Activated CD4-positive, alpha-beta T cell treated with anti-CD3 and anti-CD28 coated beads, Interleukin-2, amount 10 ng/mL, durations not matched to agents 7 days and 5 days (primary cell): ENCODE measurements at places on chromosomes 3 and 15. TPM values are rescaled to one million over a fixed set of nuclear protein-coding genes. Genes with fewer than 3 reads are reported as not detected.
A peak's percentile ranks its signal among the peaks of the same experiment; 100 is the strongest.

- no peaks in the 10 kb centered on the region for H3K36me3 ChIP-seq
- H3K27ac ChIP-seq: no peak overlapping the region
- H3K27me3 ChIP-seq: peaks cover 12% of the 10 kb centered on the region
- no peak overlapping the region for H3K4me3 ChIP-seq
- H3K4me1 ChIP-seq: no peaks in the 10 kb centered on the region
- DNase-seq: no peak
Observed at GRCh38 chr3:70621451-70621850, 309.0 kb upstream of the MDFIC2 start.

GRCh38 chr3:151230646-151231045, 27.6 kb upstream of the GPR171 start:
- H3K27ac ChIP-seq: peak overlapping the region; percentile 9
- H3K4me3 ChIP-seq: no peak overlapping the region
- H3K4me1 ChIP-seq: peaks cover 48% of the 10 kb centered on the region
- no peaks in the 10 kb centered on the region for H3K27me3 ChIP-seq
- no peaks in the 10 kb centered on the region for H3K36me3 ChIP-seq
- DNase-seq: peak; percentile 21

COL6A5 gene
- not detected for total RNA-seq

DNA sequence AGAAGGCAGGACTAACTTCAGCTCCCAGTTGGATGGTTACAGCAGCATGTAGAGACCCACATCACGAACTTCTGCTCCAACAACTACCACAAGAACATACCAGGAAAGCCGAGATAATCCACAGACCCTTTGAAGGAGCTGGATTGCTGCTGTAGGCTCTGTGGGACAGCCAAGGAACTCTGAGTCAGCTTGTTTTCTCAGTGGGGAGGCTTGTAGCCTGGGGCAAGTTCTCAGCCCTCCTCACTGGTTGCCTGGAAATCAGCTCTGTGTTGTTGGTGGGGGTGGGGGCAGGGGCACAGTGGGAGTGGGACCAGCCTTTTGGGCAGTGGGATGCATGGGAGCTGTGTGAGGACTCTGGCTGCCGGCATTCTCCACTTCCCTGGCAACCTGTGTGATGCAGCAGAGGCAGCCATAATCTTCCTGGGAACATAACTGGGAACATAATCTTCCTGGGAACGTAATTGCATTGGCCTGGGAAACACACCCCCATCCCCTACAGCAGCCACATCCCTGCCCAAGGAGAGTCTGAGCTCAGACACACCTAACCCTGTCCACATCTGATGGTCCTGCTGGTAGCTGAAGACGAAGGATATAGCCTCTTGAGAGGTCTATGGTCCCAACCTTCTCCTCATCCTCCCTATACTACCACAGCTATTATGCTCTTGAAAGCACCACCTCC, 153.1 kb downstream of the PEAK1 start:
- no peak overlapping the region for H3K4me3 ChIP-seq
- H3K4me1 ChIP-seq: no peaks in the 10 kb centered on the region
- H3K36me3 ChIP-seq: peaks cover 14% of the 10 kb centered on the region
- no peak overlapping the region for H3K27ac ChIP-seq
- DNase-seq: no peak

SLC12A8 gene
- total RNA-seq: 0.10 TPM

PLSCR5 gene
- not detected for total RNA-seq

- no peaks in the 10 kb centered on the region for H3K27me3 ChIP-seq
- H3K4me1 ChIP-seq: peaks cover 2% of the 10 kb centered on the region
- DNase-seq: no peak
- no peak overlapping the region for H3K4me3 ChIP-seq
Observed at GRCh38 chr3:129352045-129352444, 73.4 kb downstream of the HMCES start.

DNA sequence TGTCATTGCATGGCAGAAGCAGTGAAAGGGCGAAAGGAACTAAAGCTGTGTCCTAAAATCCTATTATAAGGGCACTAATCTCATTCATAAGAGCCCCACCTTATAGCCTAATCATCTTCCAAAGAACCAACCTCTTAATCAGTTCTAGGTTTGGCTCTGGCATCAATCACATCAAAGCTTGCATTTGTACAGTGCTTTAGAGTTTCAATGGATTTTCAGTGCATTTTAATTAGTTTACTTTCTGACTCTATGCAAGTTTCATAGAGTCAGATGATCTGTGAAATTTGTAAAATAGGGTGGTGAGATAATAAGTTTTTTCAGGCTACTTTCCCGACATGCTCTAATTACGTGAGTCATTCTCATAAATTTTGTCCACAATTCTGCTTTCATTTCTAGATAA, 341.1 kb downstream of the DIPK2A start:
- DNase-seq: no peak
- H3K27ac ChIP-seq: no peak overlapping the region
- no peaks in the 10 kb centered on the region for H3K36me3 ChIP-seq
- H3K4me3 ChIP-seq: no peak overlapping the region
- H3K4me1 ChIP-seq: no peaks in the 10 kb centered on the region

DNA sequence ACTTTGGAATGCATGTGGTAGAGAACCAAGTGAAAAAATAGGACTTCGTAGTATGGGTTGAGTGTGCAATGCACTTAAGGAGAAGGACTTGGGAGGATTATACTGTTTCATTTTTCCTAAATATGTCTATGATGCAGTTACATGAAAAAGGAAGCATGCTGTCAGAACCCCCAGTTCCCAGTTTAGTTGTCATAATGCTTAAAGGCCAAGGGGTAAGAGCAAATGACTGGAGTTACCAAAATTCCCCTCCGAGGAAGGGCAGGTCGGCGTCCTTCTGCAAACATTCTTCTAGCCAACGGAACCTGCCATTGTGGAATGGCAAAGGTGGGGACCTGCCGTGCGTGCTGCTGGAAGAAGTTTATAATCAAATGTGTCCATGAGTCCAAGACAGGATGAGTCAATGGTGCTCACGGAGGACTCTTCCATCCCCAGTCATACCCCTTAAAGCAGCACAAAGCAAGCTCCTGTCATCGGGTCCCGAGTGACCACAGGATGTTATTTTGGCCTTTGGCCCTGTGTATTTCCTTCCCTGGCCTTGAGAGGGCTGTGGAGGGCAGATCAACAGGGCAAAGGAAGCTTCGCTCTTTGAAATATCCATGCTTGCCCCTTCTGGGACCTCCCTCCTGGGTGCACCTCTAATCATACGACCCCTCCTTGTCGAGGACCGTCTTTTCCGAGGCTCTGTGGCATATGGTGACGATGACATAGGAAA, 93.2 kb downstream of the SLCO3A1 start:
- H3K27ac ChIP-seq: no peak overlapping the region
- H3K4me1 ChIP-seq: peaks cover 44% of the 10 kb centered on the region
- H3K4me3 ChIP-seq: no peak overlapping the region
- peaks cover 1% of the 10 kb centered on the region for H3K36me3 ChIP-seq
- H3K27me3 ChIP-seq: no peaks in the 10 kb centered on the region
- no peak for DNase-seq

DNA sequence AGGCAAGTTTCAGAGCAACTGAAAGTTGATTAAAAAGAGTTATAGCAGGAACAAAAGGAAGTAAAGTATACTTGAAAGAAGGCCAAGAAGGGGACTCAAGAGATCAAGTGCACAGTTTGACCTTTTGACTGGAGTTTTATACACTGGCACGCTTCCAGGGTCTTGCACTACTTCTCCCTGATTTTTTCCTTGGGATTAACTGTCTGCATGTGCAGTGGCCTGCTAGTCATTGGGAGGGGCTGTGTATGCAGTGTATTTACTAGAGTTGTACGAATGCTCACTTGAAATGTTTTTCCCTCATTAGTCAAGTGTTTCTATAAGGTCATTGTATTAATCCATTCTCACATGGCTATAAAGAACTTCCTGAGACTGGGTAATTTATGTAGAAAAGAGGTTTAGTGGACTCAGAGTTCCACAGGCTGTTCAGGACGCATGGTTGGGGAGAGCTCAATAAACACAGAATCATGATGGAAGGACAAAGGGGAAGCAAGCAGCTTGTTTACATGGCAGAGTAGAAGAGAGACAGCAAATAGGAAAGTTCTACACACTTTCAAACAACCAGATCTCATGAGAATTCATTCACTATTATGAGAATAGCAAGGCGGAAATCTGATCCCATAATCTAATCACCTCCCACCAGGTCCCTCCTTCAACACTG, 571.8 kb downstream of the ZPLD1 start:
- no peak for DNase-seq
- no peaks in the 10 kb centered on the region for H3K27me3 ChIP-seq
- no peak overlapping the region for H3K4me3 ChIP-seq
- no peaks in the 10 kb centered on the region for H3K36me3 ChIP-seq
- no peak overlapping the region for H3K27ac ChIP-seq
- H3K4me1 ChIP-seq: no peaks in the 10 kb centered on the region

DNA sequence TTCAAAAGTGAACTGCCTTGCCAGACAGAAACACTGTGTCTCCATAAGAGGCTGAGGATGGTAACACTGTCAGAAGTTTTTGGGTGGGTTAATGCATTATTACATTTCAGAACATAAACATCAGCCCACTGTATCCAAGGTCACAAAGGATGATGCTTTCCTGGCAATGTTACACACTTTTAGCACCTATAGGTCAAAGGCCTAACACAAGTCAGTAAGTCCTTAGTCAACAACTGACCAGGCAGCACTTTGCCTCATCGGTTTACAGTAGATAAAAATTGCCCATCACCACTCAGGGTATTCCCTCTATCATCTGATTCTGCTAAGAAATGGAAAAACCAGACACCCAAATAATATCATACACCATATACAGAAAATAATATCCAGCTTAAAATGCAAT, 98.4 kb downstream of the CTNNB1 start:
- DNase-seq: no peak
- H3K4me1 ChIP-seq: no peaks in the 10 kb centered on the region
- no peaks in the 10 kb centered on the region for H3K36me3 ChIP-seq
- no peak overlapping the region for H3K27ac ChIP-seq
- H3K4me3 ChIP-seq: no peak overlapping the region
- no peaks in the 10 kb centered on the region for H3K27me3 ChIP-seq

GRCh38 chr3:15223685-15224572, 17.9 kb downstream of the CAPN7 start:
- no peak overlapping the region for H3K4me3 ChIP-seq
- H3K27me3 ChIP-seq: no peaks in the 10 kb centered on the region
- no peak for DNase-seq
- no peaks in the 10 kb centered on the region for H3K4me1 ChIP-seq

- no peak for DNase-seq
- H3K4me1 ChIP-seq: peaks cover 2% of the 10 kb centered on the region
- H3K27me3 ChIP-seq: no peaks in the 10 kb centered on the region
- H3K27ac ChIP-seq: no peak overlapping the region
- no peak overlapping the region for H3K4me3 ChIP-seq
Observed at GRCh38 chr15:57012556-57012955, 94.1 kb downstream of the TCF12 start.

GRCh38 chr3:155086051-155086450, 5.9 kb downstream of the MME start:
- no peak overlapping the region for H3K4me3 ChIP-seq
- no peaks in the 10 kb centered on the region for H3K4me1 ChIP-seq
- peaks cover 16% of the 10 kb centered on the region for H3K27me3 ChIP-seq
- no peak overlapping the region for H3K27ac ChIP-seq
- H3K36me3 ChIP-seq: no peaks in the 10 kb centered on the region

DNA sequence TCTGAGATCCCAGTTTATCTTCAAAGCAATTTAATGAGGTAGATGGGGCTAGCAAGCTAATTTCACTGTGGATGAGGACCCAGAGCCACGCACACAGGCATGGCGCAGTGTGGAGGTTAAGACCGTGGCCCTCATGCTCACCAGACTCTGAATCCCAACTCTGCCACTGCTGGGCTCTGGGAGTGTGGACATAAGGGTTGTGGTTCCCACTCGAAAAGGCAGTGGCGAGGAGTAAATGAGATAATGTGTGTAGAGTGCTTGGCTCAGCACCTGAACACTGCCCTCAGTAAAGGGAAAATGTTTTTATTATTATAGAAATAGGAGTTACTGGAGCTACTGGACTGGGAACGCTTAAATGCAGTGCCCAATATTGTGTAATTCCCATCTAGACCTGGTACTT, 243.5 kb upstream of the TPM1 start:
- no peak overlapping the region for H3K27ac ChIP-seq
- no peak for DNase-seq
- H3K36me3 ChIP-seq: no peaks in the 10 kb centered on the region
- peaks cover 13% of the 10 kb centered on the region for H3K27me3 ChIP-seq
- no peak overlapping the region for H3K4me3 ChIP-seq

SETMAR gene
- total RNA-seq: 14.9 TPM

DNA sequence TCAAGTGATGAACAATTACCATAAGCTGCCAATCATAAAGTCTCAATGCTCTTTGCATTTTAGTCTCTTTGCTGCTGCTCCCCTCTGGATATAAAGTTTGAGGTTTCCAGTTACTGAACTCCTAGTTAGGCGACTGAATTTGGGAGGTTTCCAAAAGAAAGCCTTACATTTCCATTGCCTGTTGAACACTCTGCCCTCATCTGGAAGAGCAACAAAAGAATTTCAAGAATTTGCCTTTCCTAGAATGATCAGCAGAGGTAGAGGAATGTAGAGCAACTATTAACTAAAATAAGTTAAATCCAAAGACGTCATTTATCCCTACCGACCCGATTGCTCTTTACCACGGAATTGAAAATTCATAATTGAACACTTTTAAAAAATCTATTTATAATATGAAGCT, 53.4 kb upstream of the PRICKLE2 start:
- no peak for DNase-seq
- H3K4me3 ChIP-seq: no peak overlapping the region
- H3K4me1 ChIP-seq: no peaks in the 10 kb centered on the region
- peaks cover under 1% of the 10 kb centered on the region for H3K27me3 ChIP-seq

TIMMDC1 gene
- 67.1 TPM for total RNA-seq

DNA sequence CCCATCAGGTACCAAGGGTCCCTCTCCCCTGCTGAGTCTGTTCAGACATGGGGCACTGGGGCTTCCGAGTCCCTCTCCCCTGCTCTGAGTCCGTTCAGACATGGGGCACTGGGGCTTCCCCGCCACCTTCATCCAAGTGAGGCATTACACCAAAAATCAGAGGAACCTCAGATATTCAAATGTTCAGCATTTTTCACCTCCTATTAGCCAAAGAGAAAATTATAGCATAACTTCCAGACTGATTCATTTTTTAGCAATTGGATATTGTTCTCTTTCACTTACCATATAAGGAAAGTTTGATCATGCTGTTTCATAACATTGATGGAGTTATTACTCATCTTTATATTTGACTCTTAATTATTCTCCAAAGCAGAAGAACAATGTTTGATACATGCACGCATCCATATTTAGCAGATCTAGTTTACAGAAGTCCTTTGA, 213.9 kb downstream of the MTHFS start:
- peaks cover under 1% of the 10 kb centered on the region for H3K27me3 ChIP-seq
- H3K4me3 ChIP-seq: no peak overlapping the region
- no peak for DNase-seq
- no peaks in the 10 kb centered on the region for H3K36me3 ChIP-seq
- H3K27ac ChIP-seq: no peak overlapping the region
- no peaks in the 10 kb centered on the region for H3K4me1 ChIP-seq

- no peak for DNase-seq
- H3K27me3 ChIP-seq: no peaks in the 10 kb centered on the region
- no peak overlapping the region for H3K27ac ChIP-seq
- H3K4me3 ChIP-seq: no peak overlapping the region
- H3K36me3 ChIP-seq: no peaks in the 10 kb centered on the region
Observed at GRCh38 chr3:21839592-21839991, 88.6 kb upstream of the ZNF385D start.
